ENCODE measurements at places on chromosomes 3 and 15.

GRCh38 chr3:12288182-12289129 lies at the start of gene PPARG:
Gene PPARG, plus strand, starts transcription at chr3:12289070. Its CDS starts 90,642 bp downstream, at chr3:12379712.
- H3K36me3 ChIP-seq, result no peaks in the 10 kb centered on the region
- H3K4me1 ChIP-seq, result peaks cover 10% of the 10 kb centered on the region
- H3K4me3 ChIP-seq, result peak within 1 kb of the TSS; percentile 68

DNA sequence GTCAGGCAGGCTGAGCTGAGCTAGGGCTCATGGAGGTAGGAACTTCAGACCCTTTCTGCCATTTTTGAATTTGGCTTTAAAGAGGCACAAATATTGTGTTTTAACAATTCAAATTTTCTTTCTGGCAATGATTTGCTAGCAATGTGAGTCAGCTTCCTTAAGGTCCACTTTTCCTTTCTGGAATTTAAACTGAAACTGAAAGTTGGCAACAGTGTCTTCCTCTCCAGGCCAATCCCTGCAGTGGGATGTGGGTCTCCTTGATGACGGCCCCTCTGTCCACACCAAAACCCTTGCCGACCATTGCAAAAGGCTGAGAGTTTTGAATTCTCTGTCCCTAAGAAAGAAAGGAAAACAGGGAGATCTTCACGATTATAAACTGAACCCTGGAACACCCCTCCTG lies 27.1 kb downstream of the RPSA start:
- H3K36me3 ChIP-seq, result no peaks in the 10 kb centered on the region
- no peak for ATAC-seq
- H3K27ac ChIP-seq, result no peak overlapping the region
- H3K4me3 ChIP-seq, result no peak overlapping the region

- H3K27ac ChIP-seq, result peak overlapping the region; percentile 80
- peaks cover 41% of the 10 kb centered on the region for H3K4me1 ChIP-seq
- ATAC-seq, result peak; percentile 13
- no peak overlapping the region for H3K4me3 ChIP-seq
- H3K36me3 ChIP-seq, result peaks cover 38% of the 10 kb centered on the region
Measured at GRCh38 chr3:141400073-141400971, 32.0 kb downstream of the ZBTB38 start.

GRCh38 chr3:60898321-60898720 lies 352.9 kb downstream of the FHIT start:
- H3K4me1 ChIP-seq, result no peaks in the 10 kb centered on the region
- no peak overlapping the region for H3K27ac ChIP-seq
- H3K36me3 ChIP-seq, result no peaks in the 10 kb centered on the region
- H3K4me3 ChIP-seq, result no peak overlapping the region
- ATAC-seq, result no peak

DNA sequence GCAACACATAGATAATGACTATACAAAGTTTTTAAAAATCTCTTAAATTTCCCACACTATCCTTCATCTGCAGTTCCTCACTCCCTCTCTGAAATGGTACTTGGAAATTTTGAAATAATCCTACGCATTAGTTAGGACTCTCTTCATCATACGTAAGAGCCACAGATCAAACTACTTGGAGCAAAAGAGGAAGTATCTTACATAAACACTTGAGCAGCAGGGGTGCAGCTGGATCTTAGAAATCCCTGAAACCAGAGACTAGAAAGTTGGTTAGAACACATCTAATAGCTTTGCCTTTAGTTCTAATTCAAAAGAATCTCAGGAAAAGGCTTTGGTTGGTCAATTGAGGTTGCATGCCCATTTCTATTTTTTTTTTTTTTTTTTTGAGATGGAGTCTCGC lies 38.8 kb upstream of the ZNF445 start:
- no peaks in the 10 kb centered on the region for H3K36me3 ChIP-seq
- H3K27me3 ChIP-seq, result no peaks in the 10 kb centered on the region
- H3K27ac ChIP-seq, result no peak overlapping the region
- ATAC-seq, result no peak

- no peaks in the 10 kb centered on the region for H3K36me3 ChIP-seq
- no peak for ATAC-seq
- H3K27ac ChIP-seq, result no peak overlapping the region
- no peaks in the 10 kb centered on the region for H3K27me3 ChIP-seq
- H3K4me3 ChIP-seq, result no peak overlapping the region
- H3K4me1 ChIP-seq, result no peaks in the 10 kb centered on the region
Measured at GRCh38 chr3:29853841-29854397, 573.0 kb downstream of the RBMS3 start.

- no peak overlapping the region for H3K4me3 ChIP-seq
- H3K27ac ChIP-seq, result no peak overlapping the region
- ATAC-seq, result no peak
- no peaks in the 10 kb centered on the region for H3K4me1 ChIP-seq
- no peaks in the 10 kb centered on the region for H3K36me3 ChIP-seq
Measured at GRCh38 chr3:70464876-70465275, 152.4 kb upstream of the MDFIC2 start.

DNA sequence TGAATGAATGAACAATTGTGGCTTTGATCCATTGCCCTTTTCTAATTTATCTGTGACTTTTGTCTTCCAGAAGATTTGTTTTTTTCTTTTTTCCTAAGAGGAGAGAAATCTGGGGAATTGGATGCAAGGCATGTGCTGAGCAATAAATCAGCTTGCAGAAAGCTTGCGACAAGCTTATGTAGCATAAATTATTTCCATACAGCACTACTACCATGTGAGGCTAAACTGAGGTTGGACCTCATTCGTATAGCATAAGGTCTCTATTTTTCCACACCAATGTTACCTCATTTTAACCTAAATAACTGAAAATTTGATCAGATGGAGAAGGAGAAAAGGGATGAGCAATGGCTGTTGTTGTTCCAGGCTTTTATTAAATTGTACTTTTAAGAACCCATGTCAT lies 455.6 kb downstream of the TUSC7 start:
- no peak overlapping the region for H3K27ac ChIP-seq
- H3K4me1 ChIP-seq, result no peaks in the 10 kb centered on the region
- H3K27me3 ChIP-seq, result no peaks in the 10 kb centered on the region
- H3K4me3 ChIP-seq, result no peak overlapping the region
- no peak for ATAC-seq

GRCh38 chr15:46646490-46646889 lies 1011.7 kb downstream of the SQOR start:
- no peaks in the 10 kb centered on the region for H3K36me3 ChIP-seq
- no peaks in the 10 kb centered on the region for H3K27me3 ChIP-seq
- ATAC-seq, result no peak
- H3K4me3 ChIP-seq, result no peak overlapping the region

GRCh38 chr3:184740509-184741258 lies 28.8 kb upstream of the MAGEF1 start:
- no peak overlapping the region for H3K4me3 ChIP-seq
- no peak for ATAC-seq
- no peaks in the 10 kb centered on the region for H3K36me3 ChIP-seq
- peak overlapping the region; percentile 71 for H3K27ac ChIP-seq
- no peaks in the 10 kb centered on the region for H3K4me1 ChIP-seq

GRCh38 chr3:145936971-145937370 lies 224.0 kb downstream of the PLOD2 start:
- H3K27ac ChIP-seq, result no peak overlapping the region
- no peak overlapping the region for H3K4me3 ChIP-seq
- H3K4me1 ChIP-seq, result no peaks in the 10 kb centered on the region

DNA sequence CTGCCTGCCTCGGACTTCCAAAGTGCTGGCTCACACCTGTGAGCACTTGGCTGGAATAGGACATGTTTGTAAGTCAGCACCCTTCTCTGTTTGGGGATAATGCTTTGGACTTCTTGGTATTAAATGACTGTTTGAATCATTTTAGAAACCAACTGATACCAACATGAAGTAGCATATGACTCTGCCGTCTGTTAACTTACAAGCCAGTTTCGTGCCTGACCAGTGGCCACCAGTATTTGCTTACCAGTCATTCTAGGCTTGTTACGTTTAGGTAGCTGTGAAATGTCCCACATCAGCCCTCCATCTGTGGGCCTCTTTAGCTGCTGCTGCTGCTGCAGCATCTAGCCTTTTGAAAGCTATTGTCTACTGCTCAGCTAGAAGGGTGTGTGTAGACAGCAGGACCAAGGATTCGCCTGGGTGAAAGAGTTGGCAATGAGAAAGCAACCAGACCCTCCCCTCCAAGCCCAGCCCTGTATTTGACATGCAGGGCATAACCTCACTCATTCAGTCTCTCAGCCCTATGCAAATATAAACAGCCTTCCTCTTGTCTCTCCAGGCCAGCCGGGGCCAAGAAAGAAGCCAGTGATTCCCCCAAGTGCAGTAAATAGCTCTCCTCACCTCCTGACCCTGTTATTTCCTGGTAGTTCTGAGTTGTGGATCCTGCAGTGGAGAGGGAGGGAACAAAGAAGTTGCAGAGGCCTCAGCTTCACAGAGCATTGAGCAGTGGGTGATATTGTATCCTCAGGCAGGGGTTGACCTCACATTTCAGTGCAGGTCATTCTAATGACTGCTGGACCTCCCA lies 51.0 kb downstream of the NKIRAS1 start:
- peak; percentile 45 for ATAC-seq
- peaks cover 17% of the 10 kb centered on the region for H3K36me3 ChIP-seq
- H3K4me3 ChIP-seq, result no peak overlapping the region

DNA sequence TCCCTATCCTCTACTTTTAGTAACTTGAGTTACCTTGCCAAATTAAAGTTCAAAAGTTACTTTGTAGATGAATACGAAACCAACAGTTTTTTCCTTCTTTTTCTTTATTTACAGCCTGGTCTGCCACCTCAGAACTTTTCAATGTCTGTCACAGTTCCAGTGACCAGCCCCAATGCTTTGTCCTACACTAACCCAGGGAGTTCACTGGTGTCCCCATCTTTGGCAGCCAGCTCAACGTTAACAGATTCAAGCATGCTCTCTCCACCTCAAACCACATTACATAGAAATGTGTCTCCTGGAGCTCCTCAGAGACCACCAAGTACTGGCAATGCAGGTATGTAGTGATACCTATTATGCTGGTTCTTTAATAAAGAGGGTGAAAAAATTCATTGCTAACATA lies 59.0 kb downstream of the LYSMD4 start:
- ATAC-seq, result no peak
- H3K4me3 ChIP-seq, result no peak overlapping the region
- H3K27me3 ChIP-seq, result no peaks in the 10 kb centered on the region
- no peaks in the 10 kb centered on the region for H3K4me1 ChIP-seq
- peak overlapping the region; percentile 64 for H3K27ac ChIP-seq

DNA sequence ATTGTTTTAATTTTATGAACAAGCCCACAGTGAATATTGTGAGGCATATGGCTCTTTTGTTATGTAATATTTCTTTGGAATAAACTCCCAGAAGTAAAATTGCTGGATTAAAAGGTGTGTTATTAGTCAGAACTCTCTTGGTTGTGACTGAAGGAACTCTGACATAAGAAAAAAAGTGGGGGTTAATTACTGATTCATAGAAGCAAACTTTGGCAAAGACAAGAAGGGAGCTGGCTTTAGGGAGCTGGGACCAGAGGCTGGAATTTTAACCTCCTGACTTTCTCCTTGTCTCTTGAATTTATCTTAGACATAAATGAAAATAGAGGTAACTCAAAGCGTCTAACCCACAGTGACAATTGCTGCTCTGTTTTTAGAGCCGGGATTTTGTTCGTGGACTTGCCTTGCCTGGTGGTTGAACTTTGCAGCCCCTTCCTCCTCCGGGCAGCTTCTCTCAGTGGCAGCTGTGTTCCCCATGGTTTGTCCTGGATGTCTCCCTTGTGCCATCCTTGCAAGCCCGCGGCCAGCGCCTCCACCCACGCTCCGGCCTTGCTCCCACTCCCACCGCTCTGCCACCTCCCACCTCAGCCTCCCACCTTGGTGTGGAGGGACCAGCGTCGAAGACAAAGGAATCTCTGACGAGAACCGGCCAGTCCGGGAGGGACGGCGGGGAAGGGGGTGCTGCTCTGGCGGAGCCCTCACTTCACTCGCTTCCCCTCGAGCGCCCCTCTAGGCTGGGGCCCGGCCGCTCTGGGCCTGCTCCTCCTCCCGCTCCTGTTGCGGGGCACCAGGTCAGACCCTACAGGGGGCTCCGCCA lies 28.0 kb downstream of the ARHGAP31 start:
- ATAC-seq, result peak; percentile 66
- H3K4me3 ChIP-seq, result peak overlapping the region; percentile 89
- peaks cover 80% of the 10 kb centered on the region for H3K4me1 ChIP-seq
- H3K27ac ChIP-seq, result peak overlapping the region; percentile 90

DNA sequence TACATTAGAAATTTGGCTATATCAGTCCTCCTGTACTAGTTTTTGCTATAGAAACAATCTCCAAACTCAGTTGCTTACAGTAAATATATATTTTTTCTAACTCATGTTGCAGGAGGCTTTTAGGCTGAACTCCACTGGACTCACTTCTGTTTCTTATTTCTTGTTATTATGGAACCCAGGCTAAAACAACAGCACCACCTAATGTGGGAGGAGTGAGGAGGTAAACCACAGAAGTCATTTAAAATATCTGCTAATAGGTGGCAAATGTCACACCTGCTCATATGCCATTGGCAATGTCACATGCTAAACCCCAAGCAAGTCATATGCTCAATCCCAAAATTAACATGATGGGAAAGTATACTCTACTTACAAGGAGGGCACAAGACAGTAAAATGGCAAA lies 462.2 kb downstream of the PLOD2 start:
- no peaks in the 10 kb centered on the region for H3K27me3 ChIP-seq
- no peaks in the 10 kb centered on the region for H3K4me1 ChIP-seq
- H3K36me3 ChIP-seq, result no peaks in the 10 kb centered on the region
- no peak overlapping the region for H3K27ac ChIP-seq

- H3K4me1 ChIP-seq, result no peaks in the 10 kb centered on the region
- no peaks in the 10 kb centered on the region for H3K27me3 ChIP-seq
- ATAC-seq, result no peak
- H3K4me3 ChIP-seq, result no peak overlapping the region
- H3K36me3 ChIP-seq, result no peaks in the 10 kb centered on the region
- H3K27ac ChIP-seq, result no peak overlapping the region
Measured at GRCh38 chr15:99402014-99402729, 150.9 kb downstream of the LRRC28 start.

DNA sequence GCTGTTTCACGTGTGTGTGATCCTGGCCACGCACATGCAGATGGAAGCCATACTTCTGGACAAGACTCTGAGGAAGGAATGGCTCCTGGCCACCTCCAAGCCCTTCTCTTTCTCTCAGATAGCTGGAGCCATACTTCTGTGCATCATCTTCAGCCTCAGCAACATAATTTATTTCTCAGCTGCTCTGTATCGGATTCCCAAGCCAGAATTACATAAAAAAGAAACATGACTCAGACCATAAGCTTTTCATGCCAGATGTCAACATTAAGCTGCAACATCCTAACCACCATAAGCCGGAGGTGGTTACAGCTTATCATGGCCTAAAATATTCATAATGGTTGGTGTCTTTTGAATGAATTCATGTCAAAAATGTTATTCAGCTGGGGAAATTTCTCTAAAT lies 10.6 kb upstream of the KIF23 start:
- no peak overlapping the region for H3K27ac ChIP-seq
- no peak overlapping the region for H3K4me3 ChIP-seq
- H3K4me1 ChIP-seq, result peaks cover 2% of the 10 kb centered on the region
- no peaks in the 10 kb centered on the region for H3K27me3 ChIP-seq

- peaks cover 13% of the 10 kb centered on the region for H3K4me1 ChIP-seq
- no peak overlapping the region for H3K4me3 ChIP-seq
- H3K36me3 ChIP-seq, result no peaks in the 10 kb centered on the region
- H3K27ac ChIP-seq, result no peak overlapping the region
Measured at GRCh38 chr3:112744825-112745566, 101.7 kb downstream of the CD200R1L start.

GRCh38 chr15:47437491-47437890 lies 279.8 kb upstream of the SEMA6D start:
- no peak overlapping the region for H3K4me3 ChIP-seq
- no peak for ATAC-seq
- H3K4me1 ChIP-seq, result no peaks in the 10 kb centered on the region
- H3K36me3 ChIP-seq, result no peaks in the 10 kb centered on the region
- no peak overlapping the region for H3K27ac ChIP-seq

- H3K27ac ChIP-seq, result no peak overlapping the region
- peaks cover 20% of the 10 kb centered on the region for H3K27me3 ChIP-seq
- peaks cover 7% of the 10 kb centered on the region for H3K4me1 ChIP-seq
- H3K36me3 ChIP-seq, result no peaks in the 10 kb centered on the region
Measured at GRCh38 chr3:50671331-50671730, 3.4 kb upstream of the DOCK3 start.

Data from stimulated activated memory B cell treated with anti-CD40 and anti-IgM and Interleukin-4, amounts not matched to agents 10 μg/mL and 1 μg/mL and 100 μg/mL, for 72 hours (primary cell).